ENCODE measurements at places on chromosomes 2 and 18.

GRCh38 chr18:39421276-39421675 is 1855.7 kb upstream of the CELF4 start:
- no peak for DNase-seq

DNA sequence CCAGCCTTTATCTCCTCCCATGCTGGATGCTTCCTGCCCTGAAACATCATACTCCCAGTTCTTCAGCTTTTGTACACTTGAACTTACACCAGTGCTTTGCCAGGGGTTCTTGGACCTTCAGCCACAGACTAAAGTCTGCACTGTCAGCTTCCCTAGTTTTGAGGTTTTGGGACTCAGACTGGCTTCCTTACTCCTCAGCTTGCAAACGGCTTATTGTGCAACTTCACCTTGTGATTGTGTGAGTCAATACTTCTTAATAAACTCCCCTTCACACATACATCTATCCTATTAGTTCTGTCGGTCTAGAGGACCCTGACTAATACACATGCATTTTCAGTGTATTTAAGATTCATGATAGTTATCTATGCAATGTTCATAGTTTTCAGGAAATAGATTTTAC is 35.8 kb upstream of the ZNF804A start:
- DNase-seq, result no peak

DNA sequence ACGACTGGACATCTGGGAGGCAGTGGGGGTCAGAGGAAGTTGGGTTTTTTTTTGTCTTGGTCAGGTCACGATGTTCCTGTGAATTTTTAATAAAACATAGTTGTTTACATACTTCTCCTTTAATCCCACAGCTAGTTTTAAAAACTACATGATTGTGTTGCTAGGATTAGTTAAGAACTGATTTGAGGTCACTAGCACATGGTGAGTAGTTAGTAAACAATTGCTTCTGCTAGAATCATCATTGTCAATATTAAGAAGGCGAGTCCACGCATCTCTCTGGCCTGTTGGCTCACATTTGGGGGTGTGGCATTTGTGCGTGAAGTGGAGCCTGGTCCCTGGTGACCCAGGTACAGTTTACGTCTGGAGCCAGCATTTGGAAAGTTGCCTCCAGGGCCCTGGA is 59.4 kb downstream of the AGAP1 start:
- DNase-seq, result no peak

GRCh38 chr2:118939994-118940393 is 2.0 kb upstream of the MARCO start:
- DNase-seq, result no peak

- DNase-seq, result no peak
Measured at GRCh38 chr2:77310416-77310815, 211.8 kb downstream of the LRRTM4 start.

DNA sequence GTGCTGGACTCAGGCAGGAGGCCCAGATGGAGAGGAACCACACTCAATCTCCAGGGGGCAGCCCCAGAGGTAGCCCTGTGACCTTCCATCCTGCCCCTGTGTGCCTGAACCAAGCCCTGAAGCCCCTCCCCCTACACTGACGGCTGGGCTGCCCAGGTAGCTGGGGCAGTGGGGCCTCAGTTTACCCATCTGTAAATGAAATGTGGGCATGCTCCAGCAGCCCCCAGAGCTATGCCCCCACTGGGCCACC is 15.8 kb downstream of the CROCC2 start:
- no peak for DNase-seq

DNA sequence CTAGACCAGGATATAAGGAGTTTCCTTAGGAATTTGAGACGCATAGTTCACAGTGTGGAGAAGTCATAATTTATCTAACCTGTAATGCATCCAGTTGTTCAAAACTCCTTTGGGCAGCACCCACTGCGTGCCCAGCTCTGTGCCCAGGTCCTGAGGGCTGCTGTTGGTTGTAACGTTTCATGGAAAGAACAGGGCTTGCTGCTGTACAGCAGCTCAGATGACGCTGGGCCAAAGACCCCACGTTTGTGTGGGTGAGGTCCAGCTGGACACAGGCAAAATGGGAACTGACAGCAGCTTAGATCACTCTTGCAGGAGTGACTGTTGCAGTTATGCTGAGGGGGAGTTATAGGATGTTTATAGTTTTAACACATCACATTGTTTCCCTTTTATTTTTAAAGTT is 30.0 kb upstream of the HS6ST1 start:
- no peak for DNase-seq

GRCh38 chr2:151826737-151827157 is 1.5 kb downstream of the ARL5A start:
- DNase-seq, result no peak

- no peak for DNase-seq
Measured at GRCh38 chr2:130756053-130756873, 923 bp downstream of the AMER3 start.

DNA sequence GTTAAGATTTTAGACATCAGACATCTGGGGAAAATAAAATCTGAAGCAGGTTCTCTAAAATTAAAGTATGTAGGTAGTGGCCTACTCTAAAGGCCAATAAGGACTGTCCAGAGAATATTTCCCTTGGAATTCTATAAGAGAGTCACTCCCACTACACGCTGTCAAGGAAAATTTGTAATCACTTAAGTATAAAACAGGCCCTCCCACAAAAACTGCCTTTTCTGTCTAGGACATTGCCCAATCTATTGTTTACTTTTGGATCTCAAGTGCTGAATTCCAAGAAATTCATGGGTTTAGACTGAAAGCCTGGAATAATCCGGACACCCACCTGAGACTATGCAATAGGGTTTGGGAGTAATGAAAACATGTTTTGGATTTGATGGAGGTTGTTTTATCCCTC is 1.7 kb upstream of the SRBD1 start:
- DNase-seq, result no peak

- no peak for DNase-seq
Measured at GRCh38 chr2:30947686-30948085, 140.4 kb upstream of the CAPN13 start.

- peak; percentile 24 for DNase-seq
Measured at GRCh38 chr18:62637807-62638687, 77.3 kb upstream of the PHLPP1 start.

DNA sequence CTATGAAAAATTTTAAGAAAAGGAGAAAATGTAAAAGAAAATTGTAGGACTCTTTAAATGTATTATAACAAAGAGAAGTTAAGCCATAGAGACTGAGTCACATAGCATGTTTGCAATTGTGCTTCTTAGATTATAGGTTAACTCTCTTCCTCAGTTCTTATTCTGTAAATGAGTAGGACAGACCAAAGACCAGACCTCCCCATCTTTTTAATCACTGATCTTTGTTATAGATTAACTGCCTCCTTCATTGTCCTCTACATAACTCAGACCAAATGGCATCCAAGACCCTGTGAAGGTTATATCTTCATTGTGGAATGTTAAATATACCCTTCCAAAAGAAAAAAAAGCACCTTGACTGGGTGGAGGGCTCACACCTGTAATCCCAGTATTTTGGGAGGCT is 316.9 kb upstream of the LRRTM4 start:
- no peak for DNase-seq

GRCh38 chr2:156456616-156457015 is 20.4 kb downstream of the GPD2 start:
- no peak for DNase-seq

DNA sequence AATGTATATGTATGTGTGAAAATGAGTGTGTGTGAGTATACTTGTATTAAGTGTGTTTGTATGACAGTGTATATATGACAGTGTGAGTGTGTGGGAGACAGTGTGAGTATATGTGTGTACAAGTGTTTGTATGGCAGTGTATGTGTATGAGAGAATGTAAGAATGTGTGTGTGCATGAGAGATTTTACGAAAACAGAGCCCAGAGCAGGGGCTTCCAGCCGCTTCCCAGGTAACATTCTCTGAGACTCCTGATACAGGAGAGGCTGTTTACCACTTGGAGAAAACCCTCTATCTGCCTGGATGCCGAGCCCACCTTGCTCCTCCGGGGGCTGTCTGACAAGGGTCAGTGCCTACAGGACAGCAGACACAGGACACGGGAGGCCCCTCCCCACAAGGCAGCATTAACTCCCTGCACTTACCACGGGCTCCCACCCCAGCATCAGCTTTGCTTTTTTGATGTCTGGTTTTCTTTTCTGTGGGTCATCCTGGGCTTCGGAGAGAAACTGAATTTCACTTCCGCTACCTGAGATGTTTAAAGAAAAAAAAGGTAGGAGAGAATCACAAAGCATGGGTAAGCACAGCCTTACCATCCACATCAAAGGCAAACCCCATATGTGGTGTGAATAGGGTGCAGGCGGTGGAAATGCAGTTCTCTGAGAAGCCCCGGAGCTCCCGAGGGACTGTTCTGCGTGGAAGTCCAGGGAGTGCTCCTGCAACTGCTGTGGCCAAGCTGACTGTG is 97.6 kb downstream of the UXS1 start:
- no peak for DNase-seq

GRCh38 chr18:39571511-39571910 is 2005.9 kb upstream of the CELF4 start:
- DNase-seq, result no peak

GRCh38 chr18:67300498-67300897 is 216.0 kb downstream of the DSEL start:
- no peak for DNase-seq

DNA sequence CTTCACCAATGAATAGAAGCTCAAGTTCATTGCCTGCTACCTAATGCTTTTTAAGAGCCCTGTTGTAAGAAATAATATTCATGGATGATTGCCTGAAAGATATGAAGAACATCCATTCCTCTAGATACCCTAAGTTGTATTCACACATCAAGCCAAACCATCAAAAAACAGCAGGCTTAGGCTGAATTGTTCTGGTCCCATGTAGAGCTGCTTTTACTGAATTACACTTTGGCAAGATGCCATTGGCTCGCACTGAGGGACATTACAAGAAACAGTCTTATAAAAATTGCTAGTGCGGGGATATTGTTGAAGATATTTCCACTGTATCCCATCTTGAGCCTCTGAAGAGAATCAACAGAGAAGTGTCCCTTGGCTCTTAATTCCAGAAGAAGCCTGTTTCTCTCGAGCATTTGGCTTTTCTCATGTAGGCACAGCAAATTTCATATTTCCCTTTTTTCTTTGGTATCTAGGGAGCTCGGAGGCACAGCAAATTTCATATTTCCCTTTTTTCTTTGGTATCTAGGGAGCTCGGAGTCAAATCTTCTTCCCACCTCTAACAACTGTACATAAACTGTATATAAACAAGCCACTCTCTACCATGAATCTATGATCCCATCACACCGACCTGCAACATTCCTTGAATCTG is 107.5 kb downstream of the COLEC12 start:
- DNase-seq, result no peak

DNA sequence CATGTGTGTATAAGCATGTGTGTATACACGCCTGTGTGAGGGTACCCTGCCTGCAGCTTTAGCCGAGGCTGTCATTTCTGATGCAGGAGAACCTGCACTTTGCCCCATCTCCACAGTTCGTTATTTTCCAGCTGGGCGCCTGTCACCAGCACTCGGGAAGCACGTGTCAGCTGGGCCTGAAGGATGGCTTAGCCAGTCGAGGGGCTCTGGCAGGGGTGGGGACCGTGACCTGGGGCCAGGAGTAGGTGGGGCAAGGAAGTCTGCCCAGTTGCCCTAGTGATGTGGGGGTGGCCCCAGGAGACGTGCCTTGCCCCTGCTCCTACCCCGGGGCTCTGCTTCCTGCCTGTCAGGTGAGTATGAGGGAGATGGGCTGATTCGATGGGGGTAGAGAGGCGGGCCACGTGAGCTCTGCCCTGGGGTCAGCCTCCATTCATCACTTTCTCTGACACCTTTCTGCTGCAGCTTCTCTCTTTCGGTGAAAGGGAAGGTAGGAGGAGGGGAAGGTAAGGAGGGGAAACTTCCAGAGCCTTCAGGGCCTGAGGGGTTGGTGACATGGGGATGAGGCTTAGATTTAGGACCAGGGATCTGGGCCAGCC is 130.6 kb upstream of the SKOR2 start:
- DNase-seq, result no peak

DNA sequence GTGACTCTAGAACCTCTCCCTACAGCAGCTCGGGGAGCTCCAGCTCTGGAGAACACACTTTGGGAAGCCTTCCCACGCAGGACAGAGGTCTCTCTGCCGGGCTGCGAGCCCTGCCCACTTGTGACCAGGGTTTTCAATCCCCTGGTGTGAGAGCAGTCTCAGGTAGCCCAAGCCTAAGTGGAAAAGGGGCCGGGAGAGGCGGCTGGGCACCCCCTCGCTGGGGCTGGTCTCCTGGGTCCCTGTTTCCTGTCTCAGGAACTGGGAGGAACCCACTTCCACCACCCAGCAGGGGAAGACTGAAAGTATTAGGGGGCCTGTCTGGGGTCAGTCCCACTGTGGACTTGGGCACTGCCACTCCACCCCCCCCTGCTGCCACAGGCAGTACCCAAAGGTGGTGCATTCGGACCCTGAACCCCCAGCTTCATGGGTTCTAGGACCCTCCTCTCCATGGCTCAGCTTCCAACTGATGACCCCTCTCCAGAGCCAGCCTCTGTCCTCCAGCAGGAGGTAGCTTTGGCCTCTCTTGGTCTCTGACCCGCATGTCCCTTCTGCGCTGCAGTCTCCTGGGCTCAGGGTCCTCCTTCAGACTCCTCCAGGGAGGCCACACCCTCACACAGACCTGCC is 70.0 kb downstream of the RRM2 start:
- DNase-seq, result no peak

- DNase-seq, result peak; percentile 7
Measured at GRCh38 chr2:42196403-42197267, 27.5 kb downstream of the EML4 start.

DNA sequence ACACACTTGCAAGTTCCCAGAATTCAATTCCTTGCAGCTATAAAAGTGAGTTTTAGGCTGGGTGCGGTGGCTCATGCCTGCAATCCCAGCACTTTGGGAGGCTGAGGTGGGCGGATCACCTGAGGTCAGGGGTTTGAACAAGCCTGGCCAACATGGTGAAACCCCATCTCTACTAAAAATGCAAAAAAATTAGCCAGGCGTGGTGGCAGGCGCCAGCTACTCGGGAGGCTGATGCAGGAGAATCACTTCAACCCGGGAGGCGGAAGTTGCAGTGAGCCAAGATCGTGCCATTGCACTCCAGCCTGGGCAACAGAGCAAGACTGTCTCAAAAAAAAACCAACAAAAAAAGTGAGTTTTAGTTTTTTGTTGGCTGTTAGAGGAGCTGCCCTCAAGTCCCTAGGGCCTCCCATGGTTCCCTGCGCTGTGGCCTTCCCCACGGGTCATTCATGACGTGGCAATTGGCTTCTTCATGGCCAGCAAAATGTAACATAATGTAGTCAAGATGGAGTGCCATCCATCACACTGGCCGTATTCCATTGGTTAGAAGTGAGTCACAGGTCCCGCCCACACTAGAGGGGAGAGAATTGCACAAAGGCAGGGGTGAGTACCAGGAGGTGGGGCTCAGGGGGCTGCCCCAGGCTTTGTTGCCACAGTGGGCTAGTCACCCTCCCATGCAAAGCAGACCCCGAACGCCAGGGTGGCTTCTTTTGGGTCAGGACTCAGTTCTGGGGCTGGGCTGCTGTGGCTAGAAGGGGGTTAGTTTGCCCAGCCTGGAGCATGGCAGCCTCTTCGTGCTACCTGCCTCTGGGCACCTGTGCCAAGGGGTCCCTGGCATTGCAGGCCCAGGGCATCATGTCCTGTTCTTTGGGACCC is 37.7 kb upstream of the INHBB start:
- no peak for DNase-seq

Measured in stimulated activated CD8-positive, alpha-beta memory T cell treated with anti-CD3 and anti-CD28 coated beads, Interleukin-4, amount 100 ng/mL, for 1 hour (primary cell).